ENCODE measurements at places on chromosomes 5 and 9. TPM values are rescaled to one million over a fixed set of nuclear protein-coding genes. Genes with fewer than 3 reads are reported as not detected.

Gene GLDC
- total RNA-seq, result 11.3 TPM

- no peak for DNase-seq
These were observed 171.1 kb downstream of the DOCK2 start for GRCh38 chr5:169808118-169808581.

Gene C5orf22
- total RNA-seq, result 25.9 TPM

Gene COL23A1
- 0.36 TPM for total RNA-seq

Gene ABITRAM
- 10.4 TPM for total RNA-seq

GRCh38 chr5:10828241-10828640, 67.2 kb upstream of the DAP start:
- no peak for DNase-seq

- DNase-seq, result no peak
These were observed 20.3 kb upstream of the ANKRD33B start for GRCh38 chr5:10543585-10544040.

DNA sequence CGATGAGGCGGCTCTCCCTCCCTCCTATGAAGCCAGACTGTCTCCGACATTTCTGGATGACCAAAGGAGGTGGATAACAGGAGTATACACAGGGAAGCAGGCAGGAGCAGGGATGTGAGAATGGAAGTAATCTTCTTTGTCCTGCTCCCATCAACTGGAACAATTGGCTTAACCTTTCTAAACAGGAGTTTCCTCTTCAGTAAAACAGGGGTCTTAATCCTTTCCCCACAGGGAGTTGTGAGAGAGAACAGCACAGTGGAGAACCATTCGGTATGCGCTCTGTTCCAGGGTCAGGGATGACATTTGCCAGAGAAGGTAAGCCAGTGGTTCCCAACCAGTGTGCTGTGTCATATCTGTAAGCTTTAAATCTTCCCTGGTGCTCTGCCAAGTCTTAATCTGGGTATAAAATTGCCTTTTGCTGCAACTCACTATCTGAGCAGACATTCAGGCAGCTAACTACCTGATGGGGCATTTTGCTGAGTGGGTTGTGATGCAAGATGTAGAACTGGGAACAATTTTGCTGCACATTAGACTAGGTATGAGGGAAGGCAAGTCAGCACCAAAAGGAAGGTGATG, 294.8 kb upstream of the KIF2A start:
- DNase-seq, result no peak

DNA sequence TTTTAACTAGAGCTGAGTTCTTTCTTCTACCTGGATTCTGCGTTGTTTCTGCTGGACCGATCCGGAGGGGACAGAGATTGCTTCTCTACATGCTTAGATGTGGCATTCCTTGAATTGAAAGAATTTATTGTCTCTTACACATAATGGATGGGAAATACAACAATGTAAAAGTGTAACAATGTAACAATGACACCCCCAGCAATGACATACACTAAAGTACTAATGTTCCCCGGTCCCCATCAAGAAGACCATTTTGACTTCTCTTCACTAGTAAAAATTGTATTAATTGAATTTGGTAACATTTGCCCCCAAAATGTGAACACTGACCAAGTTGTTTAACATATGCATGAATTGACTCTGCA, 760.2 kb downstream of the TAF11L14 start:
- DNase-seq, result no peak

Gene PDE6A
- not detected for total RNA-seq

Gene FOXD4
- total RNA-seq, result 0.50 TPM

DNA sequence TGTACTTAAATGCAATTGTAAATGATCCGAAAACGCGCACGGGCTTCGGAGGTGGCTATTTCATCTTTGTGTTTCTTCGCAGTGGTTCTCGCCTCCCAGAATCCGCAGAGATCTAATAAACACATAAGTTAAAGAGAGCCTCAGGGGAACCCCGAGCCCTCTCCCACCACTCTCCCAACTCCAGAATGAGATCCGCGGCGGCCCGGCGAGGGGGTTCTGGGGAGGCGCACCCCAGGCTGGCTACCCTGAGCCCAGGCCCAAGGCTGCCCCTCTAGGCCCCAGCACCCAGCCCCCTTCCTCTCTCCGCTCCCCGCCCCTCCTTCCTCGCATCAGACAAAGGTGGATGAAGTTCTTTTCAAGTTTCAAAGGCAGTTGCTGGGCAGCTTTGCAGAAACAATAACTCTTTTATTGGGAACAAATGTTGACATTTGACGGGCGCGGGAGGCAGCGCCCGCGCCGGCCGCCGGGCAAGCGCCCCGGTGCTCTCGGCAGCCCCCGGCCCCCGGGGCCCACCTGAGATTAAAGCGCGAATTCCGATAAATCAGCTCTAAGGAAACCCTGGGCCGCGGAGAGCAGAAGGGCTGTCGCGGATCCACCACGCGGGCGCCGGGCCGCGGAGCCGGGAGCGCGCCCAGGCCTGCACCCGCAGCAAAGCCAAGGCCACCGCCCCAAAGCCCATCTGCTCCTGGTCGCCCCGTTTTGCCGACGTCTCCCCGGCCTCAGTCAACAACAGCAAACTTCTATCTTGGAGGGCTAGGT, 8.4 kb downstream of the IRX2 start:
- no peak for DNase-seq

DNA sequence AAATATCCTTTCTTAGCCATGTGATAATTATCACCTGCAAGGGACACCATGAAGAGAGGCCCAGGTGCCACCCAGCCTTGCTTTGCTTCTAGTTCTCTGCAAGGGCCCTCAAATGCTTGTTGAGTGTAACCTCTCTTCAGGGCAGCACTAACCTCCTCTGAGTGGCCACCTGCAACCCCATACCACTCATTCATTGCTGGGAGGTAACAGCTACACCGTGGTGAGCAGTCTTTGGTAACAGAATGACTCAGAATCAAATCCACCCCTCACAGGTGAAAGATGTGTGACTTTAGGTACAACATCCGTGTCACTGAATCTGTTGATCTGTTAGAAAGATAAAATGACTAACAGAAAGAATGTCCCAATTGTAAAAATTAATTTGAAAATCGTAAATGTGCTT, 365.1 kb upstream of the TRPC7 start:
- no peak for DNase-seq

DNA sequence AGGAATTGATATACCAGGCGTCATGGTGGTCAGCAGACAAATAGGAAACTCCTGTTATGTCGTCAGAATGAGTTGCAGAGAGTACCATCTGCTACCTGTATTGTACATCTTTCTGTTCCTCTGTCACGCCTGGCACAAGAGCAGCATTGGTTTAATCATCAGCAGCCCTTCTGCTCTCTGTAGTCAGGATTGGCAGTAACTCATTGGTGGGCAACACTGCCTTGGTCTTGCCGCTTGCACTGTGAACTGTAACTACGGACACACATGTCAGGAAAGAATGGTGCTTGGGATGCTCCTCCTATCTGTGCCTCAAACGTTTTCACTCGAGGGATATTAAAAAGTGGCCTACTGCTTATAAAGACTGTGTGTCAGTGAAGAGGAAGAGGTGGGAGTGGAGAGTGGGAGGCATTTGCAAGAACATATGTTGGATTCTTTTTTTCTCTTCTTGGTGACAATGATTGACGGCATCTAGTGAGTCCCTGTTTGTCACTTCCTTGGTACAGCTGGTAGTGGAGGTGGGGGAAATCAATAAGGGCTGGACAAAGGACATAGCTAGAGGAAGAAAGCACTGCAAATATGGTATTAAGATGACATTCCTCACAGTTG, 76.6 kb downstream of the F2RL2 start:
- DNase-seq, result no peak

GRCh38 chr5:83394190-83394589, 77.4 kb upstream of the VCAN start:
- no peak for DNase-seq

DNA sequence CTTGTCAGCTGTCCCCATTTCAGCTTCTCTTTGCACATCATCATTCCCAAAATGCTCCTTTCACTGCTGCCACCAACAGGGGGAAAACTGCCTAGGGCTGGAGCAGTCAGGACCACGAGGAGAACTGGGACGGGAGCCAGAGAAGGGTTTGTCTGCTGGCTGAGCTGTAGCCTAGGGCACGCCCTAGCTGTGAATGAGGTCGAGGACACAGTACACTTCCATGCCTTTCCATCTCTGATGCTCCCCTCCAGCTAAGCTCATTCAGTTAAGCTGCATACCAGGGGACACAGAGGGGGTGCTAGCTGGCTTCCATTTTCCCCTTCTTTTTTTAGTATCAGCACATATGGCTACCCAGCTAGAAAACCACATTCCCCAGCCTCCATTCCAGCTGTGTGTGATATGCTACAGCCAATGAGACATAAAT, 64.7 kb downstream of the STK10 start:
- DNase-seq, result no peak

- DNase-seq, result no peak
These were observed 15.2 kb downstream of the NUP214 start for GRCh38 chr9:131140550-131140949.

DNA sequence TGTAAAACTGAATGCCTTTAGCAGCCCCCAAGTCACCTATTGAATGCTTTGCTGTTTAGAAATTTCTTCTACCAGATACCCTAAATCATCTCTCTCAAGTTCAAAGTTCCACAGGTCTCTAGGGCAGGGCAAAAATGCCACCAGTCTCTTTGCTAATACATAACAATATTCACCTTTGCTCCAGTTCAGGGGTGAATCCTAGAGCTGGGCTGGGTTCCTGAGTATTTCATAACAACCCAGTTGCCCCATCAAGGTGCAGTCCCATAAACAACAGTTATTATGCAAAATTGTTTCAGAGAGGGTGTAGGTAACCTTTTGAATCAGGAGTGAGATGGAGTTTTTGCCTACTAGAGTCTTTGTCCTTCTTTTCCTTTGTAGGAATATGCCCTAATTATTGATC, 19.0 kb upstream of the C1QTNF3 start:
- no peak for DNase-seq

Gene PDLIM4
- 14.3 TPM for total RNA-seq

Gene CDX1
- 0.31 TPM for total RNA-seq

GRCh38 chr9:131470581-131470991, 32.1 kb upstream of the POMT1 start:
- no peak for DNase-seq

DNA sequence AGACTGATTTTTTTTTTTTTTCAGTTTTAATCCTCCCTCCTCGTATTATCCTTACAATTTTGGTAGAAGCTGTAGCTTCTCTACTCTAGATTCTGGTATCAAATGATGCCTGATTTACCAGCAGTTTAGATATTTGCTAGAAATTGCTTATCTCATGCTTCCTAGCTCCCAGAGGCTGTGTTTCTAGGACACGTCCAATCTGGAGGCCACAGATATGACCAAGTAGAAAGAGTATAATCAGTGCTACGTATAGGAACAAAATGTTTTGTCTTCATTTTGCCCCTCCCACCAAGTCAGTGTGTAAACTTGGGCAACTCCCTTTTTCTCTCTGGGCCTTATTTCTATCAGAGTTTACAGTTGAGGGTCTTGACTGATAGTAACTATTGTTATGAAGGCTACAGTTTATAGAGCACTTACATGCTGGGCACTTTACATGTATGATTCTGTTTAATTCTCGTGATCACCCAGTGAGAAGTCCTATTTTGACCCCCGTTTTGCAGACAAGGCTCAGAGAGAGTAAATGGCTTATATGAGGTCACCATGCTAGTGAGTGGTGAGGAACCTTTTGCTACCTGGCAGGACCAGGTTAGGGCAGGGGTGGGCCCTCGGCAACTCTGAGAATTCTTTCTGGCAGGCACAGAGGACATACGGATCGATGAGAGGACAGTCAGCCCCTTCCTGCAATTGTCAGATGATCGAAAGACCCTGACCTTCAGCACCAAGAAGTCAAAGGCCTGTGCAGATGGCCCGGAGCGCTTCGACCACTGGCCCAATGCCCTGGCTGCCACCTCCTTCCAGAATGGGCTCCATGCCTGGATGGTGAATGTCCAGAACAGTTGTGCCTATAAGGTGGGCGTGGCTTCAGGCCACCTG, 7.6 kb downstream of the HDHD3 start:
- no peak for DNase-seq

- DNase-seq, result peak; percentile 32
These were observed 13.3 kb downstream of the CAPSL start for GRCh38 chr5:35924950-35925722.

- DNase-seq, result no peak
These were observed 20.2 kb downstream of the GRAMD2B start for GRCh38 chr5:126443374-126443851.

DNA sequence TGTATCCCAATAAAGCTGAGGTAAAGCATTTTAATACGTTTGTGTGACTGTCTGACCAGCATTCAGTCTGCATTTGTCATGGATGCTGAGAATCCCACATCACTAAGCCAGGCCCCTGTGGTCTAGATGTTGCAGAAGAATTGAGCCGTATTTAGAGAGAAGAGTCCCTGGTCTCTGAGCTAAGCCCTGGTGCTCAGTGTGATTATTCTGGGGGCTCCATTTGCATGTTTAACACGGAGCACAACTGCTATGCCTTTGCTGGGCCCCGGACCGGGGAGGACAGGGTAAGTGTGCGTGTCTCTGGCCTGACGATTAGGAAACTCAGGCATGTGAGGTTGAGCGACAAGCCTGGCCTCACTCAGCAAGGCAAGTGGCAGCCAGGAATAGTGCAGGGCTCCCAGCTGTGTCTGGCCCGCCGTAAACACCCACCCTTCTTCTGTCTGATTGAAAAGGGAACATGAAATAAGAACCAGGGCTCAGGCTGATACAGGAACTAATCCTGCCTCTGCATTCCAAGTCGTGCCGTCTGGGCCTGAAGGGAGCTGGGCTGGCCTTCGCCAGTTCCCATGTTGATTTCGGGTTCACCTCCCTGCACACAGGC, 22.3 kb downstream of the FAM78A start:
- no peak for DNase-seq

DNA sequence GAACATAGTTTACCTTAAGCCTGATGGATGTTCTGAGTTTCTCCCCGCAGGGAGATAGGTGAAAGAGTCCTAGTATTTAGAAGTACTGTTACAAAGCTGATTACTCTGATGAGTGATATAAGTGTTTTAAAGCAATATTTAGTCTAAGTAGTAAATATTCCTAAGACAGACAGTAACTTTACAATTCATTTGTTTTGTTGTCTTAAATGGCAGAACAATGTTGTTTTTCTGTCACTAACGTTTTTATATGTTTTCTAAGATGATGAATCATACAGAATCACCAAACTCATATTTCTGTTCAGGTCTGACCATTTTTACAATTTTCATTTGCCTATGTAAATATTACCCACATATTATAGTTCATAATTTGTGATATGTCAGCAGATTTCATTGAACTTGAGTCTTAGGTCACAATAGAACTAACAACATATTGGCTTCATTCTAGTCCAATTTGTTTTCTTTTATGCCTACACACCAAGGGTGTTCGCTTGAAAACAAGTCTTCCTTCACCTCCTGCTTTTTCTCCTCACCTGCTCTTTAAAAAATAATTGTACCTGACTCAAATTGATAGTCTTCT, 30.6 kb downstream of the MAP3K1 start:
- DNase-seq, result no peak

Gene CD74
- 41.3 TPM for total RNA-seq

Gene WNT8A
- total RNA-seq, result not detected

- no peak for DNase-seq
These were observed 227.0 kb downstream of the ZNF608 start for GRCh38 chr5:124519396-124519795.

GRCh38 chr5:132751444-132751843, 4.2 kb downstream of the CCNI2 start:
- no peak for DNase-seq

Gene ARHGEF28
- 17.0 TPM for total RNA-seq

All from progenitor cell of endocrine pancreas (in vitro differentiated cells).